ENCODE measurements at places on chromosomes 7 and 10.
A peak's percentile ranks its signal among the peaks of the same experiment; 100 is the strongest.

DNA sequence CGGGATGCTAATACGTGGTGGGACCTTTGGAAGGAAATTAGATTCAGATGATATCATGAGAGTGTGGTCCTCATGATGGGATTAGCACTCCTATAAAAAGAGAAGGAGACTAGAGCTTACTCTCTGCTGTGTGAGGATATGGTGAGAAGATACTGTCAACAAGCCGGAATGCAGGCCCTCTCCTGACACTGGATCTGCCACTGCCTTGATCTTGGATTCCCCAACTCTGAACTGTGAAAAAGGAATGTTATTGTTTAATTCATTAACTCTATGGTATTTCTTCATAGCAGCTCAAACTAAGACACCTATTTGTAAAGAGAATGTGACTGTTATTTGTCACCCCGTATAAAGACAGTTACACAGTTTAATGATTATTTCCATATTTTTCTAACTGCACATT is 1227.5 kb upstream of the C7orf33 start:
- H3K27me3 ChIP-seq = no peaks in the 10 kb centered on the region
- H3K27ac ChIP-seq = no peak overlapping the region
- no peak for DNase-seq

- H3K36me3 ChIP-seq = no peaks in the 10 kb centered on the region
- no peak for DNase-seq
- H3K4me1 ChIP-seq = peaks cover 17% of the 10 kb centered on the region
- no peaks in the 10 kb centered on the region for H3K27me3 ChIP-seq
- peak overlapping the region; percentile 38 for H3K27ac ChIP-seq
- H3K4me3 ChIP-seq = no peak overlapping the region
These were observed 108.5 kb upstream of the ANLN start for GRCh38 chr7:36280840-36281812.

DNA sequence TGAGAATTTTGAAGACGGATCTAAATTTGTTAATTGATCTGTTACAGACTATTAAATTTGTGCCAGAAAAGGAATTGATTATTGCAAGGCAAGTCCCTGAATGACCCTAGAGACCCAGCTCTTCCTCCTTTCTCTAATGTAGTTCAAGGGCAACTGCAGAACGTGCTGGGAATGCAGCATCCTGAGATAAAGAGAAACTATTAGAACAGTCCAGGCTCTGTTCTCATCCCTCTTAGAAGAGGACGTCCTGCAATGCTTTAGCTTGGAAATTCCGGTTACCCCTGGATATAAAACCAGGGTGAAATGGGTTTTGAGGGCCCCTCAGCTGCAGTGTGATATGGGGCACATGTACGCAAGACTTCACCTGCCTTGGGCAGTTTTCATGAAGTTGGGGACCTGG is 67.3 kb downstream of the PTN start:
- no peaks in the 10 kb centered on the region for H3K36me3 ChIP-seq
- no peaks in the 10 kb centered on the region for H3K4me1 ChIP-seq
- H3K27me3 ChIP-seq = no peaks in the 10 kb centered on the region
- no peak overlapping the region for H3K27ac ChIP-seq
- no peak for DNase-seq

- H3K4me3 ChIP-seq = no peak overlapping the region
- H3K36me3 ChIP-seq = peaks cover 2% of the 10 kb centered on the region
- no peak for DNase-seq
- H3K4me1 ChIP-seq = no peaks in the 10 kb centered on the region
- H3K27ac ChIP-seq = no peak overlapping the region
These were observed 24.4 kb downstream of the MTURN start for GRCh38 chr7:30159163-30159562.

DNA sequence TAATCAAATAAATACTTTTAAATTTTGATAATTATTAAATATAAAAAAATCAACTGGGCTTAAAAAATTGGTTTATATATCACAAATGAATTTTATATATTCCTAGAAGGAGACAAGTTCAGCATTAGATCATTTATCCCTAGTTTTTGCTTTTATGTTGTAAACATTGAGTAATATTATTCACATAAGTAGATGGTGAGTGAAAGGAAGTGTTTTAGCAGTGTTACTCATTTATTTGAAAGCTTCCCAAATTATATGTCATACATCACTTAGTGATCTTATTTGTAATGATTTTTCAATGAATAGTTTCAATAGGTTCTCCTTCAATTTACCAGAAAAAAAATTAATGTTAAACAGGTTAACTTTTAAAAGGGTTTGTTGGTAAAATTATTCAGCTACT is 15.8 kb downstream of the KLLN start:
- no peaks in the 10 kb centered on the region for H3K4me1 ChIP-seq
- no peak overlapping the region for H3K4me3 ChIP-seq
- no peak overlapping the region for H3K27ac ChIP-seq
- no peaks in the 10 kb centered on the region for H3K27me3 ChIP-seq
- no peak for DNase-seq
- no peaks in the 10 kb centered on the region for H3K36me3 ChIP-seq

DNA sequence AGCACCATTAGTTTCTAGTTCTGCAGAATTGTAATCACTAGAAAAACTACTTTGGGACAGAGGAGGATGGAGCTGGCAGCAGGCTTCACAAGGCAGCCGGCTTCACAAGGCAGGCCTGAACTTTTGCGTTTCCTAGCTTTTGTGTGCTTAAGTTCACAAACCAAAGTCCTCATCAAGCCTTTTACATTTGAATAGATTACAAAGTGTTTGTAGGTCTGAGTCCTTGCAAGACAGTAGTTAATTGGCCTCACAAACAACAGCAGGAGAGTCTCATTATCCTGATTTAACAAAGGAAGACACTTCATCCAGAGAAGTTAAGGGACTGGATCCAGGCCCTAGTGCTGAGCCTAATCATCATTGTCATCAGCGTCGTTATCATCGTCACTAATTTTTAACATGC is 147.8 kb upstream of the AUTS2 start:
- H3K36me3 ChIP-seq = no peaks in the 10 kb centered on the region
- no peaks in the 10 kb centered on the region for H3K27me3 ChIP-seq
- H3K4me1 ChIP-seq = no peaks in the 10 kb centered on the region
- DNase-seq = no peak

DNA sequence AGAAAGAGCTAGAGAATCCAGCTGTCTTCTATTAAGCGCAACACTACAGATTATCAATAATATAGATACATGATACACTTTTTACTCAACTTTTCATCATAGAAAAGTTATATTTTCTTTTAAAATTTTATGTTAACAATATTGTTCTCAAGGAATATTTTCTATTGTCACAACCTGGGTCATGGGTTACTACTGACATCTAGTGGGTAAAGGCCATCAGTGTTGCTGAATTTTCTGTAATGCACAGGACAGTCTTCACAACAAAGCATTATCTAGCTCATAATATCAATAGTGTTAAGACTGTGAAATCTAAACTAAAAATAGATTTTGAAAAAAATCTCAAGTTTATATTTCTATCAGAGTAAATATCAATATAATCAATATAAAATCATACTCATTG is 209.8 kb downstream of the ZNF33B start:
- H3K27ac ChIP-seq = no peak overlapping the region
- H3K4me3 ChIP-seq = no peak overlapping the region
- H3K4me1 ChIP-seq = no peaks in the 10 kb centered on the region
- no peaks in the 10 kb centered on the region for H3K36me3 ChIP-seq
- no peaks in the 10 kb centered on the region for H3K27me3 ChIP-seq
- DNase-seq = peak; percentile 7

DNA sequence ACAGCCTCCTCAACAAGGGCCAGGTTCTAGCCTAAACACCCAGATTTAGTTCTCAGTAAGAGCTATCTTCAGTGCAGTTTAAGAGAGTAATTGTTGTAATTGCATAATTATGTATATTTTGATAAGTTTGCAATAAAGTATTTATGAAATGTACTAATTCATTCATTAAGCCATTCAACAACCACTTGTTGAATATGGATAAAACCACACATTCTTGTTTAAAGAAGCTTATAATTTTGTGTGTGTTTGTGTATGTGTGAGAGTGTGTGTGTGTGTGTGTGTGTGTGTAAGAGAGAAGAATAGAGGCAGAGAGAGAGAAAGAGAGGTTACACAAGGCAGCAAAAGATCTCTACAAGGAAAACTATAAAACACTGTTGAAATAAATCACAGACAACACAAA is 115.0 kb upstream of the SLC25A13 start:
- H3K4me3 ChIP-seq = no peak overlapping the region
- no peak overlapping the region for H3K27ac ChIP-seq
- H3K27me3 ChIP-seq = no peaks in the 10 kb centered on the region
- no peaks in the 10 kb centered on the region for H3K36me3 ChIP-seq

GRCh38 chr10:132776186-132776585 is 9.8 kb downstream of the NKX6-2 start:
- H3K36me3 ChIP-seq = peaks cover 2% of the 10 kb centered on the region
- H3K27ac ChIP-seq = no peak overlapping the region
- H3K27me3 ChIP-seq = no peaks in the 10 kb centered on the region
- H3K4me3 ChIP-seq = no peak overlapping the region

DNA sequence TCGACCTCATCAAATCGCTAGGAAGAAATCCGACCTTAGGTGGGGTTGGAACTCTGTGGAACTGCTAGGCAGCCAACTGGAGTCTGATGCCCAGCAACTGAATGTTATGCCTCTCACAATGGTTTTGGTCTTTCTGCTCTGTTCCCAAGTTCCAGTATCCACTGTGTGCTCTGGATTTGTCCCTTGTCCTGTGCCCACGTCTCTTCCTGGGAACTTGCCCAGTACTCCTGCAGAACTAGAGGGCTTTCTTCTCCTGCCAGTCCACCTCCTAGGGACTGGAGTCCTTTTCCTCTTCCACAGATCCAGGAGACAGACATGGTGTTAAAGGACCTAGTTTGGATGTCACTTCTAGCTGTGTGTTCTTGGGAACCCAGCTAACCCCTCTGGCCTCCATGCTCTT is 26.6 kb downstream of the PRTFDC1 start:
- H3K27ac ChIP-seq = no peak overlapping the region
- H3K36me3 ChIP-seq = no peaks in the 10 kb centered on the region
- H3K4me3 ChIP-seq = no peak overlapping the region
- H3K4me1 ChIP-seq = peaks cover 7% of the 10 kb centered on the region

DNA sequence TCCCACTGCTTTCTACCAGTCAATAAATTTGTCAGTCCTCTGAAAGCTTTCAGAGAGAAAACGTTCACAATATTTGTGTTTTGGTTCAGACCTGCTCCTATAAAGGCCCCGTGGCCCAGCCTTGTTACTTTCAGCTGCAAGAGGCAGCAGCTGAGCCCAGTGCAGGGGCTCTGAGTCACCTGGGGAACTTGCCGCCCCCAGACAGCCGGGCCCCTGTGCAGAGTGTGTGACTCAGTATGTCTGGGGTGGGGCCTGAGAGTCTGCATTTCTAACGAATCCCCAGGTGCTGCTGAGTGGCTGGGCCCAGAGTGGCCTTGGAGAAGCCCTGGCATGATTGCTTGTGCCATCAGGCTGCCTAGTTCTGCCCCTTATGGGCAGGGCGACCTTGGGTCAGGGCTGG is 303.5 kb downstream of the PAXIP1 start:
- no peaks in the 10 kb centered on the region for H3K36me3 ChIP-seq
- DNase-seq = no peak
- H3K27me3 ChIP-seq = no peaks in the 10 kb centered on the region
- no peak overlapping the region for H3K4me3 ChIP-seq
- H3K4me1 ChIP-seq = no peaks in the 10 kb centered on the region

- H3K27ac ChIP-seq = no peak overlapping the region
These were observed 11.2 kb upstream of the HTR5A start for GRCh38 chr7:155058896-155059295.

DNA sequence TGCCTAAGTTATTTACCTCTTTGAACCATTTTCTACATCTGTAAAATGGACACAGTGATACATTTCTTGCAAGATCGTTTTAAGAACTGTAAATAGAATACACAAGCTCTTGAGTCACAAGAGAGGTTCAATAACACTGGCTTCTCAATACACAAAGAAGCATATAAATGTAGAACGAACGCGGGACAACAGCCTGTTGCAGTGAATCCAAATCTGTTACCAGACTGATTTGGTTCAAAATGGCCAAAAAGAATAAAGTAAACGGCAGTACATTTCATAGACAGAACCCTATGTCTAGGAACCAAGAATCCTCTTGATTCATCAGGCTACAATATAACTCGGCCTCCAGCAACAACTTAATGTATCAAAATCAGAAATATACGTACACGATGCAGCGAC is 701 bp downstream of the MTPAP start:
- peak overlapping the region; percentile 100 for H3K4me3 ChIP-seq
- H3K4me1 ChIP-seq = no peaks in the 10 kb centered on the region
- no peaks in the 10 kb centered on the region for H3K27me3 ChIP-seq
- H3K36me3 ChIP-seq = no peaks in the 10 kb centered on the region
- peak overlapping the region; percentile 92 for H3K27ac ChIP-seq
- no peak for DNase-seq

DNA sequence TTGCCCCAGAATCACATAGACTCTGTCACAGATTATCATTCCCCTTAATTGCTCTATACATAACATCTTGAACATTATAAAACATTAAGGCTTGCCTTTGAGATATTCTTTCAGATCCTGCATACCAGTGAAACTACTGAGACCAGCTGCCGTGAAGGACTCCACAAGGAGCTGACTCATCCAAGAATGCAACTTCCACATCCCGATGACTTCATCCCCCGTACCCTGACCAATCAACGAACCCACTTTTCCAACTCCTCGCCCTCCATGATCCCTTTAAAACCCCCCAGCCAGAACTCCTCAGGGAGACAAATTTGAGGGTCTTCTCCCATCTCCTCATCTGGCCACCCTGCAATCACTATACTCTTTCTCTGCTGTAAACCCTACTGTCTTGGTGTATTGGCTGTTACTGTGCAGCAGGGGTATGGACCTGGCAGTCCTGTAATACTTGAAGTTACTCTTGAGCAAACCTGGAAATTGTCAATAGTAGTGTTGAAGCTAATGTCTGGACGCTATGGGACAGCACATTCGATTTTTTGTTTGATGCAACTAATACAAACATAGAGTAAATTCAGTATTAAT is 49.8 kb downstream of the HTR5A start:
- DNase-seq = no peak
- H3K4me1 ChIP-seq = no peaks in the 10 kb centered on the region
- no peak overlapping the region for H3K4me3 ChIP-seq
- no peaks in the 10 kb centered on the region for H3K27me3 ChIP-seq

DNA sequence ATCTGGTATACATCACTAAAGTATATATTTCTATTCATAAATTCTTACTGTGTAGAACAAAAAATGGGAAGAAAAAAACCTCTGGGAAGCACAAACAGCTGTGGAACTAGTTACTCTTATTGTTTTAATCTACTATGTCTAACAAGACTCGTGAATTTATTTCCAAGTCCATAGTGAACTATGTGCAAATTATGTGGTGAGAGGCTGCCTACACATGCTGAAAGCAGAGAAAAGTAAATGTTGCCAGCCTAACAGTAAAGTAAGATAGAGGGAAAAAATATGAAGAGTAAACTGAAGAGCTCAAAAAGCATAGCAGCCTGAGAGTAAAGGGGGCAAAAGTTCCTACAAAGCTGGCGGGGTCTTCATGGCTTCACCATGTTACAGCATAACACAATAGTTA is 3.0 kb downstream of the GDI2 start:
- H3K27ac ChIP-seq = no peak overlapping the region
- no peaks in the 10 kb centered on the region for H3K27me3 ChIP-seq
- no peak for DNase-seq
- peaks cover 2% of the 10 kb centered on the region for H3K36me3 ChIP-seq

All from kidney (tissue), 22 donors.